ENCODE measurements at places on chromosomes 4 and X. TPM values are rescaled to one million over a fixed set of nuclear protein-coding genes. Genes with fewer than 3 reads are reported as not detected.

The CHRDL1 gene
- polyA plus RNA-seq = 9.2 TPM

The PAGE3 gene
- polyA plus RNA-seq = not detected

DNA sequence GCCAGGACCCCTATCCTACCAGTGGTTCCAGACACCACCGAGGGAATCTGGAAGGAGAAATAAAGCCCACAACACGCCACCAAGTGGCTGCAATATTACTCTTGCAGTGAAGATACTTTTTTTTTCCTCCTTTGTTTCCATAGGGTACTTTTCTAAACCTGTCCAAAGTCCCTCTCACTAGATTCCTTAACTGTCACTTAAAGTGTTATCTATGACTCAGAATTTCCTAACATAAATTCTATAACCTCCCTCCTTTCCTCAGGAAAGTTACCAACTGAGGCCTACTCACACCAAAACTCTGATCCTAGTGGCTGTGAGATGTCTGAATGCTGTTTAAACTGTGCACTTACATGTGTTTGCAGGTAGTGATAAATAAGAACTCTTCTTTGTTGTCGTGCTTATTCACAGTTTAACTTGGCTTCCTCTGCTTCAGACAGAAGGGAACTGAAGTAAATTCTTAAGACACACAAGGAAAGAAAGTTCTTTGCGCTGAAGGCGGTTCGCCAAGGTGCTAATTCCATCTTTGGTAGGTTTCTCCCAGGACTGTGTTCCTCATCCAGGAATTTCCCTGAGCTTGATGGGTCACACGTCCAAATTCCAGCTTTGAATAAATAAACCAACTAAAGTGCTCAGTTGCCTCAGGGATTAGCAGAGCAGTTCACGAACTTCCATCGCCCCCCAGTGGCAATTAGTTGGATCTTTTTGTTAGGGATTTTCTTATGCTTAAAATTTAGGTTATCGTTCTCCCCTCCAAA lies 10.7 kb upstream of the HCCS start:
- peak; percentile 47 for DNase-seq

DNA sequence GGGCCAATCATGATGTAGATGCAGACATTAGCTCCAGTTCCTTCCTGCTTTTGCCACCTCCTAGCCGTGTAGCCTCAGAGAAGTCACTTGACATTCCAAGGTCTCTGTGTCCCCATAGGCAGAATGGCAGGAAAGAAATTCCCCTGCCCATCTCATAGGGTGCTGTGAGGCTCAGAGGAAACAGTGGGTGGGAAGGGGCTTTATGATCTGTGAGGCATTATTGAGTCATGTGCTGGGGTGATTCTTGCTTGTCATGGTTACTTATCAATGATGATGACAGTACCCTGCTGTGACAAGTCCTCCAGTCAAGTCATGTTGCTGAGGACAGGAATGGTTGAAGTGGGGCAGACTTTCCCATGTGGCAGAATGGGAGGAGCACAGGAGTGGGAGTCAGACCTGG lies 63.7 kb downstream of the MSX1 start:
- no peak for DNase-seq

The ANK2 gene
- polyA plus RNA-seq = 268 TPM
